ENCODE measurements at places on chromosomes 11 and 22. TPM values are rescaled to one million over a fixed set of nuclear protein-coding genes. Genes with fewer than 3 reads are reported as not detected.

The LDLRAD3 gene
- 0.19 TPM for total RNA-seq

The CYTH4 gene
- 53.7 TPM for total RNA-seq

The GDPD4 gene
- not detected for total RNA-seq

The POGLUT3 gene
- total RNA-seq = 9.7 TPM

The OR51B5 gene
- 0.50 TPM for total RNA-seq

The C11orf97 gene
- total RNA-seq = not detected

The CRACR2B gene
- total RNA-seq = 1.4 TPM

The SYT12 gene
- not detected for total RNA-seq

DNA sequence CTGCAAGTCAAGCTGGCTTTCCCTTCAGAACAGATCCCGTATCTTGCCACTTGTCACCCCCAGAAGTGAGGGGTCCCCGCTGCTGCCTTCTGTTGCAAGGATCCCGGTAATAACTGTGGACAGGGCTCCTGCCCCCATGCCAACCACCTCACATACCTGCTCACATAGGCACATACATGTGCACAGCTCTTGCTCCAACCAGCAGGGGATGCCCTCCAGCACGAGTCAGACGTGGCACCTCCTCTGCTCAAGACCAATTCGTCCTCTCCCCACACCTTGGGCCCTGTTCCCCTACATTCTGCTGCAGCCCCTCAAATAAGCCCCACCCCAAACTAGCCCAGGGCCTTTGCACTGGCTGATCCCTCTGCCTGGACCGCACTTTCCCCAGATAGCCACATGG is 163.3 kb downstream of the CRYBB2 start:
- H3K4me3 ChIP-seq = no peak overlapping the region
- no peaks in the 10 kb centered on the region for H3K27me3 ChIP-seq
- no peak overlapping the region for H3K27ac ChIP-seq
- H3K4me1 ChIP-seq = peaks cover 27% of the 10 kb centered on the region

DNA sequence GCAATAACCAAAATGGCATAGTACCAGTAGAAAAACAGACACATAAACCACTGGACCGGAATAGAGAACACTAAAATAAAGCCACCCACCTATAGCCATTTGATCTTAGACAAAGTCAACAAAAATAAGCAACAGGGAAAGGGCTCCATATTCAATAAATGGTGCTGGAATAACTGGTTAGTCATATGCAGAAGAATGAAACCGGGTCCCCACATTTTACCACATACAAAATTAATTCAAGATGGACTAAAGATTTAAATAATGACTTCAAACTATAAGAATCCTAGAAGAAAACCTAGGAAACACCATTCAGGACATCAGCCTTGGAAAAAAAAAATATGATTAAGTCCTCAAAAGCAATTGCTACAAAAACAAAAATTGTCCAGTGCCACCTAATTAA is 30.1 kb upstream of the NOX4 start:
- no peaks in the 10 kb centered on the region for H3K36me3 ChIP-seq
- no peaks in the 10 kb centered on the region for H3K4me1 ChIP-seq
- no peaks in the 10 kb centered on the region for H3K27me3 ChIP-seq

GRCh38 chr11:125846188-125846587 is 13.1 kb downstream of the PATE4 start:
- no peak for ATAC-seq
- H3K4me1 ChIP-seq = no peaks in the 10 kb centered on the region
- H3K27me3 ChIP-seq = no peaks in the 10 kb centered on the region

- no peak for ATAC-seq
- H3K27ac ChIP-seq = no peak overlapping the region
- H3K4me1 ChIP-seq = no peaks in the 10 kb centered on the region
- H3K4me3 ChIP-seq = no peak overlapping the region
- peaks cover 17% of the 10 kb centered on the region for H3K27me3 ChIP-seq
Observed at GRCh38 chr11:92834296-92835020, 135.0 kb upstream of the MTNR1B start.

DNA sequence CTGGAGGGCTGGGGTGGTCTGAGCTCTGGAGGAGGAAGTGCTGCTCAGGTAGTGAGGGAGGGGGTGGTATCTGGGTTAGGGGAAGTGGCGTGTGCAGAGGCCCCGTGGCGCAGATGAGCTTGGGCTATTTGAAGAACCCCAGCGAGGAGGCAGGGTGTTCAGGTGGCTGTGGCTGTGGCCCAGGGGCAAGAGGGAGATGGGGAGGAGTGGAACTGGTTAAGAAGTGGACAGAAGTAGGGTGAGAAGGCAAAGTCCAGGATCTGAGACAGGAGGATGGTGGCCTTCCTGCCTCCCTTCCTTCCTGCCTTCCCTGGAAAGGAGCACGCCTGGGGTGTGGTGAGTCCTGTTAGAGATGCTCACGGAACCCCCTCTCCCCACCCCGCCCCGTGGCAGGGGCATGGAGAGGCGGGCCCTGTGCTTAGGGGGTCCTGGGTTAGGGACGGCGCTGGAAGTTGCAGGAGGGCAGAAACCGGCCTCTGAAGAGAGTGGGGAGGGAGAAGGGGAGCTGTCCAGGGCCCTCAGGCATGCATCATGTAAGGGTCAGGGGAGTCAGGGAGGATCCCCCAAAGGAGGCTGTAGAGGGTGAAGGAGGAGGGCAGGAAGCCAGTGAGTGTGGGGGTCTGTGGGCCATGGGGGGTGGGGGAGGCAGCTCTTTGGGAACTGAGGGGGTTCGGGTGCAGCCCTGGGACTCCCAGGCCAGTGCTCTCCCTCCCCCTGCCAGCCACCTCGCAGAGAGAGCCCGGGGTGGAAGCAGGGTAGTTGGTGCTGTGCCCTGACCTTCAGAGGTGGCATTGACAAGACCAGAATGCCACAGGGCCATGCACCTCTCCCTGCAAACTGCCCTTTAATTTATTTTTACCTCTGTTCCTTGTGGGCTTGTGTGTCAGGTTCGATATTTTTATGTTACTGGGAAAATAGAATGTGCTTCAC is 63.7 kb upstream of the PARVG start:
- no peak overlapping the region for H3K27ac ChIP-seq
- ATAC-seq = no peak
- peaks cover 31% of the 10 kb centered on the region for H3K36me3 ChIP-seq
- H3K4me1 ChIP-seq = peaks cover 6% of the 10 kb centered on the region

- no peaks in the 10 kb centered on the region for H3K36me3 ChIP-seq
- ATAC-seq = no peak
- no peak overlapping the region for H3K4me3 ChIP-seq
- no peaks in the 10 kb centered on the region for H3K4me1 ChIP-seq
Observed at GRCh38 chr11:27294654-27295053, 68.4 kb downstream of the CCDC34 start.

GRCh38 chr11:34300026-34300925 is 57.5 kb downstream of the ABTB2 start:
- no peak overlapping the region for H3K4me3 ChIP-seq
- no peaks in the 10 kb centered on the region for H3K4me1 ChIP-seq
- H3K27me3 ChIP-seq = no peaks in the 10 kb centered on the region
- H3K27ac ChIP-seq = no peak overlapping the region
- ATAC-seq = no peak
- no peaks in the 10 kb centered on the region for H3K36me3 ChIP-seq

- H3K27me3 ChIP-seq = peaks cover 12% of the 10 kb centered on the region
- H3K36me3 ChIP-seq = no peaks in the 10 kb centered on the region
- no peak for ATAC-seq
- no peak overlapping the region for H3K4me3 ChIP-seq
Observed at GRCh38 chr11:101586965-101587364, 3.2 kb upstream of the TRPC6 start.

- no peak within 1 kb of the TSS for H3K27ac ChIP-seq
- H3K4me3 ChIP-seq = no peak within 1 kb of the TSS
- ATAC-seq = no peak
- H3K27me3 ChIP-seq = peaks cover 65% of the 10 kb centered on the region
- no peaks in the 10 kb centered on the region for H3K36me3 ChIP-seq
Observed at GRCh38 chr11:113475160-113475761, at the start of gene DRD2. Gene DRD2, minus strand, starts transcription at chr11:113475398. Its CDS starts 50,747 bp downstream, at chr11:113424651.

- no peak overlapping the region for H3K27ac ChIP-seq
- no peak for ATAC-seq
- peaks cover 40% of the 10 kb centered on the region for H3K36me3 ChIP-seq
- no peaks in the 10 kb centered on the region for H3K27me3 ChIP-seq
- no peaks in the 10 kb centered on the region for H3K4me1 ChIP-seq
- H3K4me3 ChIP-seq = no peak overlapping the region
Observed at GRCh38 chr11:32939866-32940265, 47.3 kb downstream of the QSER1 start.

DNA sequence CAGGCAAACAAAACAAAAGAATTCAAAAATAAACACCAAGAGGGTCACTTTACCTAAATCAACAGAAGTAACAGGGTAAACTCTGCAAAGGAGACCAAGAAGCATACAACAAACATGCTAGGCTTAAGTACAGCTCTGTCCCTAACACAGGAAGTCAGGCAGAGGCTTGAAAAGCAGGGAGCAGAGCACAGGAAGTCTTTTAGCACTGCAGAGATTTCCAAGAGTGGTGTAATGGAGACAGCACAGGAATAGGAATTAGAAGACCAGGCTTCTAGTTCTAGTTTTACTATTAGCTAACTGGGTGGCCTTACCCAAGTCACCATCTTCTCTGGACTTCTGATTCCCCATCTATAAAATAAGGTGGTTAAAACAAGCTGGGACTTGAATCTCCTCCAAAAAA is 1.9 kb downstream of the RBFOX2 start:
- no peak for ATAC-seq
- no peak overlapping the region for H3K27ac ChIP-seq
- H3K4me3 ChIP-seq = peak overlapping the region; percentile 84
- H3K4me1 ChIP-seq = peaks cover 27% of the 10 kb centered on the region
- H3K27me3 ChIP-seq = no peaks in the 10 kb centered on the region

GRCh38 chr11:60985991-60986915 is 14.8 kb downstream of the CD6 start:
- H3K4me3 ChIP-seq = peak overlapping the region; percentile 93
- H3K36me3 ChIP-seq = peaks cover 100% of the 10 kb centered on the region
- peak overlapping the region; percentile 99 for H3K27ac ChIP-seq
- no peaks in the 10 kb centered on the region for H3K27me3 ChIP-seq
- peak; percentile 74 for ATAC-seq

DNA sequence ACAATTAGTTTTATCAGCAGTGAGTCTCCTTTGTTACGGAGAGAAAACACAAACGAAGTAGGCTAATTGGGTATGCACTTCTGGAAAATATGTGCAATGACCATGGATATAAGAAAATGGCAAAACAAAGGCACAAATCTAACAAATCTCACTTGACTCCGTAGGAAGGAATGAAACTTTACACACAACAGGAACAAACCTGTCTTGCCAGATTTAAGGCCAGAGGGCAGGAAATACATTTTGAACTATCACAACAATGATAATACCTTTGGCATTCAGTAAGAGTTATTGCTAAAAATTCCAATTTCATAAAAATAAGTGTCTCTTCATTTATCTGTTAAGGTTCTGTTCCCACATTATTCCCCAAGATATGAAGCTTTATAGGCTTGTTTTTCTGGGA is 36.6 kb downstream of the SLC25A17 start:
- ATAC-seq = no peak
- peaks cover 63% of the 10 kb centered on the region for H3K36me3 ChIP-seq
- no peak overlapping the region for H3K27ac ChIP-seq
- H3K27me3 ChIP-seq = no peaks in the 10 kb centered on the region
- H3K4me3 ChIP-seq = no peak overlapping the region

GRCh38 chr22:45344334-45344733 is 34.6 kb downstream of the FAM118A start:
- H3K4me3 ChIP-seq = no peak overlapping the region
- H3K36me3 ChIP-seq = peaks cover 75% of the 10 kb centered on the region
- H3K4me1 ChIP-seq = no peaks in the 10 kb centered on the region

- H3K4me3 ChIP-seq = no peak within 1 kb of the TSS
- peaks cover 50% of the 10 kb centered on the region for H3K36me3 ChIP-seq
- ATAC-seq = no peak
- H3K27ac ChIP-seq = no peak within 1 kb of the TSS
Observed at GRCh38 chr11:62689421-62690183, at the start of gene LRRN4CL. Gene LRRN4CL, minus strand, starts transcription at chr11:62689530. Its CDS starts 1,022 bp downstream, at chr11:62688508.

DNA sequence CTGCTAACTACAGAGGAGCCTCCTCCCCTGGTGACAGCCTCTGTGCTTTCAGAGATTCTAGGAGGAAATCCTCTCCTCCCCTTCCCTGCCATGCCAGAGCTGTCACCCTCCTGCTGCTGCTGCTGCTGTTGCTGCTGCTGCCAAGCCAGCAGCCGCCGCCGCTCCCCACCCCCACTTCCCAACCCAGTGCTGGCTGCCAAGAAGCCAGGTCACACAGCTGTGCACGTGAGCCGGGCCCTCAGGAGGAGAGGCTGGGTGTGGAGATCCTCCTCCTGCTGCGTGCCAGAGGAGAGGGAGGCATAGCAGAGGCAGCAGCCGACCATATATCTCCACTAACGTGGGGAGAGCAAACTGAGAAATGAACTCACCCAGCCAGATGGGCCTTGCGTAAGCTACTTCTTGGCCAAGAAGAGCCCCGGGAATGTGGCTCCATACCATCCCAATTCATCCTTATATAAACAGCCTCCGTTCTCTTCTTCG is 12.4 kb downstream of the CRY2 start:
- H3K4me3 ChIP-seq = no peak overlapping the region
- peaks cover 89% of the 10 kb centered on the region for H3K36me3 ChIP-seq
- H3K27ac ChIP-seq = no peak overlapping the region
- H3K4me1 ChIP-seq = peaks cover 5% of the 10 kb centered on the region

GRCh38 chr11:34788642-34789041 is 127.5 kb downstream of the APIP start:
- H3K4me3 ChIP-seq = no peak overlapping the region
- peaks cover 23% of the 10 kb centered on the region for H3K27me3 ChIP-seq
- no peaks in the 10 kb centered on the region for H3K36me3 ChIP-seq
- no peaks in the 10 kb centered on the region for H3K4me1 ChIP-seq

DNA sequence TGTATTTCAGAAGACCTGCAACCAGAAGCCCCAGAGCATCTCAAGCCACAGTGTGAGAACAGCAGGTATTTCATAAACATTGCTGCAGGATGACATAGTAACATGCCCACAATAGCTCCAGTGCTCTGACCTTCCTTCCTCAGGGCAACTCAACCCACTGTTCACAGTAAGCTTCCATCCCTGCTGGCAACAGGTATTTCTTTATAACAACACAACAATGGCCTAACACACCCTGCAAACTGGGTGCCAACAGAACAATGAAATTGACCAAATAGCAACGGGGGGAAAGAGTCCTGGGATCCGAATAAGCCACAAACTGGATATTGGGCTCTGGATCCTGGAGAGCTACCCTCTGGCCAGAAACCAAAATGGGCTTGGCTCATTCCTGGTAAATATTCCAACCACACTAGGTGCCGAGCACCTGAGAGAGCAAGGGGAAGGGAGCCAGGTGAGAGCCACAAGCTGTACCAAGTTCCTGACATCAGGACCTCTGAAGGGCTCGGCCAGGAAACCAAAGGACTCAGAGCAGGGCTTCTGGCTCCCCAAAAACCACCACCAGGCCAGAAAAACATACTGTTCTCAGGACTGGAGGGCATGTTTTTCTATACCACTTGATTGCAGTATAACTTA is 99.5 kb downstream of the MICAL3 start:
- H3K36me3 ChIP-seq = no peaks in the 10 kb centered on the region
- H3K27ac ChIP-seq = no peak overlapping the region
- peaks cover 23% of the 10 kb centered on the region for H3K4me1 ChIP-seq
- no peak overlapping the region for H3K4me3 ChIP-seq

DNA sequence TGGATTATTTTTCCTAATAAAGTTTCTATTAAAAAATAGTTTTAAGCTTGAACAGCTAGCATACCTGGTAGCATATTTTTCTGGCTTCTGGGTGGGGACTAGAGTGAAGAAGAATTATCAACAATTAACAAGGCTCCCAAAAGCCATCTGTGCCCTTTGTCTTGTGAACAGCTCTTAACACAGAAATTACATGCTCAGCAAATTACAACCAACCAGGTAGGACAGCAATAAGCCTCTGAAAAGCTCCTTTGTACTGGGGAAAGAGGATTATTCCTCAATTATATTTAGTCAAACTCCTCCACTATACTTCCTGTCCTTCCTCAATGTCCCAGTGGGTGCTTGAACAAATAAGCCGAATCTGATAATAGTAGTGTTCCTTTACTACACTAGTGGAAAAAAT is 162.8 kb downstream of the RAB38 start:
- no peak overlapping the region for H3K27ac ChIP-seq
- no peaks in the 10 kb centered on the region for H3K36me3 ChIP-seq
- H3K4me3 ChIP-seq = no peak overlapping the region
- no peak for ATAC-seq
- no peaks in the 10 kb centered on the region for H3K4me1 ChIP-seq
